Tibial nerve (tissue), 4 donors: ENCODE measurements at places on chromosomes 6 and 20.

DNA sequence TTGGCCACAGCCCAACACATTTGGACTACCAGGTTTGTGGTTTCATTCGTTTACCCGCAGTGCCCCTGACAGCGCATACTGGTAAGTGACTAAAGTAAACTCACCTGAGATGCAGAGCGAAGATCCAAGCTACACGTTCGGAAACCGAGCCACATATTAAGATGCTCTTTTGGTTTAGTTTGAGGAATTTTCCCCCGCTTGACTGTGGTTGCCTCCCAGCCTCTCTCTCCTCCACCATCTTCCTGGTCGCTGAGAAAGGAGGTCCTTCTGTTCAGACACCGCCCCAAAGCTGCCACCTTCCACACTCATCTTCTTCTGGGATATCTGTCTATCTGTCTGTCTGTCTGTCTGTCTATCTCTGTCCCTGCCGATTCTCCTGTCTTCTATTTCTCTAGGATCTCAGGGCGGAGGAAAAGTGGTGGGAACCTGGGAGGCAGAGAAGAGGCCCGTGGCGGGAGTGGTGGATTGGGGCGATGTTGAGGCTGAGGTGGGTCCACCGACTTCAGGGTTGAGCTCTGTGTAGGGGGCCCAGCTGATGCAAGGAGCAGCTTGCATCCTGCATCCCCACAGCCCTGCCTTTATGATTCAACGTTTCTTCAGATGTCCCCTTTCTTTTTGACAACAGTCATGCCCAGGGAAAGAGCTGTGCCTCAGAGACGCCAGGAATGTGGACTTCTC lies 196.9 kb upstream of the ZNF184 start:
- DNase-seq = no peak

- DNase-seq = no peak
Measured at GRCh38 chr6:34630040-34630439, 66.5 kb downstream of the ILRUN start.

GRCh38 chr20:44807051-44807683 lies 3.2 kb downstream of the RIMS4 start:
- no peak for DNase-seq

GRCh38 chr6:142331601-142332000 lies 29.8 kb downstream of the ADGRG6 start:
- no peak for DNase-seq

- DNase-seq = no peak
Measured at GRCh38 chr6:165487950-165488349, 175.1 kb downstream of the PDE10A start.

- no peak for DNase-seq
Measured at GRCh38 chr6:35473075-35473849, 5.1 kb downstream of the RPL10A start.

DNA sequence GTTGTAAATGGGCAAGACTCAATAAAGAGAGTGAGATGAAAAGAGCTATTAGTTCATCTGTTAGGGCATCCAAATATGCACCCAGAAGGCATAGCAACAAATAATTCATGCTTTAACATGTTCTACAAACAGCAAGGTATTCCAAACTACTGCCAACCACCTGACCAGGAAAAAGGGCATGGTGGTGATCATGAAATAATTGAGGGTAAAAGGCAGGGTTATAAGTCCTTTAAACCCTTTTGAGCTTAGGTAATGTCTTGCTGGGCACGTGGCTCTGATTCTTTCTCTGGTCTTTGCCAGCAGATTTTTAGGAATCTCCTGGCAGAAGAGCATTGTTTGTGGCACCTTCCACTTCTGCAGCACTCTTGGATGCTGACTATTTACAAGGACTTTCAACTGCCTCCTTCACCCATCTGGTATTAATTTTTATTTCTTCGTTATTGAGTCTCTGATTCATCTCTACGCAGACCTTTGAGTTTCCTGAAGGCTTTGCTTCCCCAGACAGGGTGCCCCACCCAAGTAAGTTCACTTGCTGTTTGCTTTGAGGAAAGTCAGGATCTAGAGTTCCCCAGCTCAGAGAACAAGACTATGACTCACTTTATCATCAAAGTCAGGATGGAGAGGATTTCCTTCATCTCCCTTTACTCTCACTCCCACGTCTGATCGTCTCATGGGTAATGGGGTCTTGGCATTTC lies 83.4 kb upstream of the NEDD9 start:
- DNase-seq = no peak

DNA sequence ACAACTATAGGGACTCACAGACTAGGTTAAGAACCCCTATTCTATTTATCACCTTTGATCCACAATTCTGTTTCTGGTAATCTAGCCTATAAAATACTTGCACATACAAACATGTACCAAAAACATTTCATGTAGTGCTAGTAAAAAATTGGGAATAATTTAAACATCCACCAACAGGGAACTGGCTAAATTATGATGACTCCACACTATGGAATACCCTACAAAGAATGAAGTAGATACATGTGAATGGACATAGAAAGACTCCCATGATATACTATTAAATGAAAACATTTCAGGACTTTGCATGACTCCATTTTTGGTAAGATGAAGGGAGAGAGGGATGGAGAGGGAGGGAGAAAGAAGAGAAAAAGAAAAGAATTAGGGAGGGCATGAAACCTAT lies 58.2 kb downstream of the ZHX3 start:
- DNase-seq = no peak

DNA sequence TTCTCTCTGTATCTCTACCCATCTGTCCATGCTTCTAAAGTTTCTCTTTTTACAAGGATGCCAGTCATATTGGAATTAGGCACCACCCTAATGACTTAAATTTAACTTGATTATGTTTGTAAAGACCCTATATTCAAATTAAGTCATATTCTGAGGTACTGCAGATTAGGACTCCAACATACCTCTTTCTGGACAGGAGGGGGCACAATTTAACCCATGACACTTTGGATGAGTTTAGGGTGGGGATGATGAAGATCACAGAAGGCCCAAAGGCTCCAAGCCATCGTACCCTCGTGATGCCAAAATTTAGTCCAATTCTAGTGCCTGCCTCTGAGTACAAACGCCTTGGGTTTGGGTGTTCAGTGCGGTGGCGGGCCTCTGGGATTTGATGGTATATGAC lies 15.0 kb upstream of the NKX2-2 start:
- no peak for DNase-seq

- no peak for DNase-seq
Measured at GRCh38 chr6:8207191-8207868, 105.0 kb upstream of the EEF1E1 start.

DNA sequence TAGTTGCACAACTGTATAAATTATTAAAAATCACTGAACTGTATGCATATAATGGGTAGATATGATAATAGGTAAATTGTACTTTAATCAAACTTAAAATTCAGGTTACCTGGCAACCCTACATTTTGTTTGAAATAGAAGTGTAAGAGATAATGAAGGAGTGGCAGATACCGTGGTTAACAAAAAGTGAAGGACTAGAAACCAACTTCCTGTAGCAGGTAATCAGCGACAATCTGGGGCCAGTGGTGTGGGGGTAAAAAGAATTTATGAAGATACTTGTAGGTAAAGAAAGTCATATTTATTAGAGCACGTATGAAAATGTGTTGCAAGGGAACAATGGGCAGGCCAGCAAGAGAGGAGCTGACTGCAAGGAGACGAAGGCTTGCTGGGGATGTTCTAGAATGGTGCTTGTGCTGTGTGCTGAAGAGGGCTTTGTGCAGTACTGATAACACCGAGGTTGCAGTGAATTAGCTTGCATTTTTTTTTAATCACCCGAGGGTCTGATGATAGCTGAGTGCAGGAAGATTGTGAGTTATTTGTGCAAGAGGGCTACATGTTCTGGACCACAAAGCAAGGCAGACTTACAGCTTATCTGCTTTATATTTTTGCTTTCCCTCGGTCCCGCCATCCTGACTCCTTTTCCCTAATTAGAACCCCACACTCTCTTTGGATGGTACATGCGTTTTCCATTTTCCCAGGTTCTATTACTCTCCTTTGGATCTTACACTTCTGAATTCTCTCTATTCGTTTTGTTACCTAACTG lies 4.6 kb upstream of the ENPP1 start:
- DNase-seq = no peak

DNA sequence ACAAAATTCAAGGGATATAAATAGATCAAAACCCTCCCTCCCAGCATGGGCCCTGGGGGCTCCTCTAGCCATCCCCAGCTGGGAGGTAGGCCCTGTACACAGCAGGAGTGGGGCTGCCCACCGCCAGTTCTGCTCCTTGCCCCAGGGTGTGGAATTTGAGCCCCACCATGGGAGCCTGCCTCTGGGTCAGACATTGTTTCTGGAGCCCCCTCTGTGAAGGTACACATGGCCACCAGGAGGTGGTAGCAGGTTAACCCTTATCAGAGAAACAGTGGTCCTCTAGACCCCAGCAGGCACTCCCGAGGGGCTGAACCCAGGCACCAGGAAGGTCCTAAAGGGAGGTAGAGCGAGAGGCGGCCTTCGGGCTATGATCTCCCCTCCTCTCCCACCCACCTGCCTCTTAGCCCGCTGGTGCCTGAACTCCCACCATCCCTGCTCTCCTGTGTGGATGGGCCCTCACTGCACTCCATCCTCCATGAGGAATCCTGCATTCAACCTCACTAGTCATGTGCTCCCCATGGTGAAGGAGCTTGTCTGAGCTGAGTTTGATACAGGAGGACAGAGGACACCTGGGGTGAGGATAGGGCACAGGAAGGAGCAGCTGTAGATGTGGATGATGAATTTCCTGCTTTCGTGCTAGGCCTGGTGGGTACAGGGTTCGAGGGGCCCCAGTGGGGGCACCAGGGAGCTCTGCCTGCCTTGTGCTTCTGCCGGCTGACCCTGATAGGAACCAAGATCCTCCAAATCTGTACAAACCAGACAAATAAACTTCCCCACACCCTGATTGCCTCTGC lies 114.9 kb downstream of the GRM4 start:
- DNase-seq = no peak
